ENCODE measurements at places on chromosomes 4 and X. TPM values are rescaled to one million over a fixed set of nuclear protein-coding genes. Genes with fewer than 3 reads are reported as not detected.

- no peak overlapping the region for H3K27ac ChIP-seq
- H3K4me1 ChIP-seq: peaks cover 27% of the 10 kb centered on the region
- H3K36me3 ChIP-seq: no peaks in the 10 kb centered on the region
These were observed 112.5 kb upstream of the ATP6AP2 start for GRCh38 chrX:40468033-40468846.

DNA sequence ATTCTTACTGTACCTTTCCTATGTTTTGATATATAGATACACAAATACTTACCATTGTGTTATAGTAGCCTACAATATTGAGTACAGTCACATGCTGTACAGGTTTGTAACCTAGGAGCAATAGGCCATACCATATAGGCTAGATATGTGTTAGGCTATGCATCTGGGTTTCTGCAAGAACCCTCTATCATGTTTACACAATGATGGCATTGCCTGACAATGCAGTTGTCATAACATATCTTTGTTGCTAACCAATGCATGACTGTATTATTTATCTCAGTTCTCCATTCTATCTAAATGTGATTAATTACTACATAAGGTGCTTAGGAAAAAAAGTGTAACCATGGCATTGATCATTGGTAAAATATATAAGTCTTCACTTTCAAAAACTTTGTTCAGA lies 10.0 kb upstream of the SPCS3 start:
- H3K4me1 ChIP-seq: no peaks in the 10 kb centered on the region
- peaks cover 10% of the 10 kb centered on the region for H3K27me3 ChIP-seq
- DNase-seq: no peak
- H3K27ac ChIP-seq: no peak overlapping the region
- no peaks in the 10 kb centered on the region for H3K36me3 ChIP-seq

The FHIP1A gene
- 3.2 TPM for total RNA-seq

The HSD17B13 gene
- 0.27 TPM for total RNA-seq

DNA sequence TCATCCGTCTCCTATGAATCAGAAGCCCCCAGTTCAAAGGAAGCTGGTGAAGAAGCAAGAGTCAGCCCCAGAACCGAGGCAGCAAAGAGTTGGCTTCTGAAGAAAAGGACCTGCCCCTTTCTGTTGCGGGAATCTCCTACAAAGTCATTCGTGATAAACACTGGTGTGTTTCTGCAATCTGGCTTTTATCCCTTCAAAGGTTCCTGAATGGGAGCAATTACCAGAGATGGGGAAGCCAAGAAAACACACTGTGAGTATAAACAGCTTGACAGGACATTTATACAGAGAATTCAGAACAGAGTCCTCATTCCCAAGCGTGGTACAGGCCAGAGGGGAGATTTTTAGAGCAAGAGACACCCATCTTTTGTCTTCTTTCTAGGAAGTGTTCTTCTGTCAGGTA lies 226.8 kb upstream of the LNX1 start:
- H3K27me3 ChIP-seq: no peaks in the 10 kb centered on the region
- no peak for DNase-seq
- no peaks in the 10 kb centered on the region for H3K4me1 ChIP-seq
- no peak overlapping the region for H3K4me3 ChIP-seq
- H3K36me3 ChIP-seq: no peaks in the 10 kb centered on the region

The ZAR1 gene
- not detected for total RNA-seq

DNA sequence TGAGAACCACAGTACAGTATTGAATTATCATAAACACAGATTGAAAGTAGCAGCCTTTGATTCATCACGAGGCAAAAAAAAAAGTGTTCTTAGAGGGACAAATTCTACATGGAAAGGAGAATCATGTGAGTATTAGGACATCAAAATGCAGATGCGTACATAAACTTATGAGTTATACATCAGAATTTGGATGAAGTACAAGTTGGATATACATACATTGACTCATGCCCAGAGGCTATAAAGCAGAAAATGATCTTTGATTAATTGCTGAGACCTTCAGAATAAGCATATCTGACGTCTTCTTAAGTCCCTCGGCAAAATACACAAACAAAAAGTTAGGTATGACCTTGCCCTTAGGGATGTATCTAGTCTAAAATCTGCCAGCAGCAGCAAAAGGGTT lies 206.4 kb downstream of the LDB2 start:
- no peak for DNase-seq
- H3K27me3 ChIP-seq: no peaks in the 10 kb centered on the region
- H3K27ac ChIP-seq: no peak overlapping the region
- no peaks in the 10 kb centered on the region for H3K4me1 ChIP-seq
- H3K4me3 ChIP-seq: no peak overlapping the region

The CENPVL1 gene
- total RNA-seq: not detected

DNA sequence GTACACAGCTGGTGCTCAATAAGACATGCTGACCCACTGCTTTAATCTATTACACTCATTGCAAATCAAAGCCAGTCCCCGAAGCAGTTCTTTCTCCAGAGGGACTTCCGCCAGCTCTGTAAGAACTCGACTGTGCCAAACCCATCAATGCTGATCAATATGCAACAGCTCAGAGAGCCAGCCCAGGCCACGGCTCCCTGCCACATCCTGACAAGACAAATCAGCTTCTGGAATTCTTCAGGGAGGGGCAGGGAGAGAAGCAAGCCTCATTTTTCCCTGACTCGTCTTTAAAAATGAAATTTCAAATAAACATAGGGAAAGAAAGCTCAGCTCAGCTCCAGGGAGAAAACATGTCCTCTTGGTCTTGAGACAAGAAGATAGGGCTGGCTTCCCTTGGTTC lies 5.3 kb upstream of the ADRA2C start:
- no peak overlapping the region for H3K27ac ChIP-seq
- no peak for DNase-seq
- no peaks in the 10 kb centered on the region for H3K4me1 ChIP-seq
- H3K4me3 ChIP-seq: no peak overlapping the region

GRCh38 chr4:52102587-52102986 lies 51.5 kb downstream of the SPATA18 start:
- no peak overlapping the region for H3K4me3 ChIP-seq
- H3K36me3 ChIP-seq: no peaks in the 10 kb centered on the region
- no peaks in the 10 kb centered on the region for H3K4me1 ChIP-seq
- no peaks in the 10 kb centered on the region for H3K27me3 ChIP-seq
- no peak overlapping the region for H3K27ac ChIP-seq

The DNAJB14 gene
- 67.4 TPM for total RNA-seq

The SPACA5 gene
- total RNA-seq: not detected

DNA sequence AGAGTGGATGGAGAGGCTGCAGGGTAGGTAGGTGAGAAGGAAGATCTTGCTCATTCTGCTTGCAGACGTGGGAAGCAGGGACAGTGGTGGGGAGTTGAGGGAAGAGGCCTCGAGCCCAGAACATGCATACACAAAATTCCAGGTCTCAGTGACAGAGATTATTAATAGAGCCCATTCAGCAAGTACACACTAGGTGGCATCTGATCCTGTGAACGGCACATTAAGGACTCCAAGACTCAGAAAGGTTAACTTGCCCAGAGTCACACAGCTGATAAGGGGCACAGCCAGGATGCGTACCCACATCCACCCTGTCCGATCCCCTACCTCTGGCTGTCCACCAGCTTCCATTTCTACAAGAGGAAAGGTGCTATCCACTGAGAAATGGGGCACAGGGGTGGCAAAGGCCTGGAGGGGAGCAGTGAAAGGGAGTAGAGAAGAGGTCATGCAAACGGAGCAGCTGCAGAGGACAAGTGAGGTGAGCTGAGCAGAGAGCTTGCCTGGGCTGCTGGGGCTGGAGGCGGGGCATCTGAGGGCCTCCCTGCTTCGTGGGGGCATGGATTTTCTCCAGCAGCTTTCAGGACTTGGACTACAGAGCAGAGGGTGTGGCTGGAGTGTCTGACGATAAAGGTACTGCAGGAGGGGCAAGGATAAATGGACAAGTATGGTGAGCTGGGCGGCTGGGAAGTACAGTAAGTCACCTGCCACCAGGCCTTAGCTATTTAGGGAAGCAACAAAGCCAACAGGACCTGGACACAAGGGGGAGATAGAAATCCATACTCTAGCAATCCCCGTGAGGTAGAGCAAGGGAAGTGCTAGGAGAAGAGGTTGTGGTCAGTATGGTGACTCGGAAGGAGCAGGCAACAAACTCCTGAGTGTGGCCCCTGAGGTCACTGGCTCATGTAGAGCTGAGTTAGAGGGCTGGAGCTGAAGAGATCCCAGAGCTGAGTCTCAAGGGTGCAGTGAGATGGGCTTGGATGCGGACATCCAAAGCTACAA lies 11.2 kb downstream of the IDS start:
- peaks cover 6% of the 10 kb centered on the region for H3K4me1 ChIP-seq
- DNase-seq: no peak
- no peak overlapping the region for H3K27ac ChIP-seq

GRCh38 chr4:33149658-33150524 lies 2429.7 kb downstream of the PCDH7 start:
- H3K27ac ChIP-seq: no peak overlapping the region
- no peaks in the 10 kb centered on the region for H3K27me3 ChIP-seq
- no peak for DNase-seq
- H3K4me1 ChIP-seq: no peaks in the 10 kb centered on the region

DNA sequence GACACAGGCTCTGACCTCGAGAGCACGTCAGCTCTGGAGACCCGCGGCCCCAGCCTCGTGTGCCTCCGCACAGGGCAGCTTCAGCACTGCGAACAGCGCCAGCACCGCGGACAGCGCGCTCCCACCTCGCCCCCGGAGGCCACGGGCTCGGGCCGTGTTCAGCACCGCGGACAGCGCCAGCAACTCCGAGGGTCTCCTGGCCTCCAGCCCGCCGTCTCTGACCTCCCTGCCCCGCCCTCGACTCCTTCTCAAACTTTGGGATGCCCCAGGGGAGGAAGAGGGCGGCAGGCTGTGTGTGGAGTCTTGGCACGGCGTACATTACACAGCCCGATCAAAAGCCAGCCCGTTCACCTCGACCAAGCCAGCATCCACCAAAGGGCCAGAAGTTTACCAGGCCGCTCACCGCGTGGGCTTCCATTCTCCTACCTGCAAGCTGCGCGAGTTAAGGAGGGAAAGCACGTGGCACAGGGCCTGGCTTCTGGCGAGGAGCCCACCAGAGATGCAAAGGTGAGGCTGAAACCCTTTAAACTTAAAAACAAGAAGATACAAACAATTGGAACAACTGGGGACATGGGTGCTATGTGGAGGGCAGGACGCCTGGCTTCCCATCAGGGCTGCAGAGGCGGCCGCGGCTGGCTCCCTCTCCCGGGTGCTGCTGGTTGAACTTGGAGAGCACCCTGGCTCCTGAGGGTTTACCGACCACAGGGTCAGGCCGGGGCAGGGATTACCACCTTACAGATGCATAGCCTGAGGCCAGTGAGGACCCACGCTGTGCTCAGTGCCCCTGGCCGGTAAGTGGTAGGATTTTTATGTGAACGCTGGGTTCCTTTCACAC lies 4.5 kb upstream of the NKX1-1 start:
- H3K4me1 ChIP-seq: no peaks in the 10 kb centered on the region
- H3K4me3 ChIP-seq: no peak overlapping the region
- DNase-seq: peak; percentile 46
- no peaks in the 10 kb centered on the region for H3K36me3 ChIP-seq
- H3K27ac ChIP-seq: no peak overlapping the region

GRCh38 chrX:26649534-26649933 lies 433.6 kb downstream of the MAGEB5 start:
- no peaks in the 10 kb centered on the region for H3K4me1 ChIP-seq
- DNase-seq: no peak
- no peaks in the 10 kb centered on the region for H3K27me3 ChIP-seq
- H3K4me3 ChIP-seq: no peak overlapping the region
- H3K27ac ChIP-seq: no peak overlapping the region

DNA sequence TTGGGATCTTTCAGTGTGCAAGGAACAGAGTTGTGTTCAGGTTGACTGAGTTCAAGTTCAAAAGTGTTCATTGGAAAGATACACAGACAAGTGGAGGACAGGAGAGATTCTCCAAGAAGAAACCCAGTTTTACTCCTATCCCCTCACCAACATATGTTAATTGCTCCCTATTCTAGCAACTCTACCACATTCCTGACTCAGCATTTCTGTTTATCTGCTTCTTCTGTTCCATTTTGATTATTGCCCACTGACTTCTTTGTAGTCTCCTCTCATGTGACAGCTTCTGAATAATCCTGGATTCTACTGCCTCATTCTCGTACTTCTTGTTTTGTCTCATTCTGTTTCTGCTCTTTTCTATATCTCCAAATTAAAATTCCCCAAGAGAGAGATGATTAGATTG lies 15.8 kb upstream of the SPANXC start:
- no peaks in the 10 kb centered on the region for H3K4me1 ChIP-seq
- H3K27me3 ChIP-seq: no peaks in the 10 kb centered on the region
- no peaks in the 10 kb centered on the region for H3K36me3 ChIP-seq

DNA sequence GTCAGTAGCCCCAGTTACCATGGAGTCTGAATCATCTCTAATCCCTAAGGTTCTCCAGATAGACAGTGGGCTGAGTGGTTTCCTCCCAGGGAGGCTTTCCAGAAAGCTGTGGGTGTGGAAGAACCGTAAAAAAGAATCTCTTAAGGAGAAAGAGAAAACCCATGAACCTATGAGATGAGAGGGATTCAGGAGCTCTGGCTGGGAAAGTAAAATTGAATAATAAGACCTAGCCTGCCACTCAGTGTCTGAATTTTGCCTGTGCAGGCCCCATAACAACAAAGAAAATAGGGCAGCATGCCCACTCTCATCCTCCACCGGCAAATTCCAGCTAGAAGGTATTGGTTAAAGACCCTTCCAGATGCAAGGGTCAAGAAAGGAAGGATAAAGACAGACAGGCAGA lies 16.9 kb downstream of the AWAT2 start:
- peaks cover 12% of the 10 kb centered on the region for H3K4me1 ChIP-seq
- DNase-seq: no peak
- no peak overlapping the region for H3K27ac ChIP-seq
- H3K36me3 ChIP-seq: no peaks in the 10 kb centered on the region

DNA sequence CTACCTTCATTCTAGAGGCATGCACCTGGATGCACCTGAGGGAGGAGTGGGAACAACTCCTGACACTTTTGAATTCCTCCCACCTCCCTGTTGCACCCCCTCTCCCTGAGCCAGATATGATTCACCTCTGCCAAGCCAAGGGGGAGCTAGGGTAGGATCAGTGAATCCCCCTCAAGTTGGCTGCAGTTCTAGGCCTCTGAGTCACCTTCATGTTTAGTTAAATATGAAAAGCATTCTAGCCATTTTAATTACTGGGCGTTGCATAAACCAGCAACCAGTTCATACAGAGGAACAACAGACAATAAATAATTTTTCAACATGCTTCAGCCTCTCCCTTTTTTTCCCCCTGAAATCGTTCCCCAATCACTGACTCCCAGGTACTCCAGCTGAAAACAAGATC lies 1440.2 kb downstream of the ADGRL3 start:
- DNase-seq: no peak
- no peaks in the 10 kb centered on the region for H3K27me3 ChIP-seq
- H3K27ac ChIP-seq: no peak overlapping the region
- no peaks in the 10 kb centered on the region for H3K36me3 ChIP-seq
- no peaks in the 10 kb centered on the region for H3K4me1 ChIP-seq

Measured in CD4-positive, alpha-beta T cell (primary cell).